ENCODE measurements at places on chromosomes 11 and 22.

- DNase-seq = no peak
Observed at GRCh38 chr11:44765026-44765595, 38.3 kb downstream of the TSPAN18 start.

DNA sequence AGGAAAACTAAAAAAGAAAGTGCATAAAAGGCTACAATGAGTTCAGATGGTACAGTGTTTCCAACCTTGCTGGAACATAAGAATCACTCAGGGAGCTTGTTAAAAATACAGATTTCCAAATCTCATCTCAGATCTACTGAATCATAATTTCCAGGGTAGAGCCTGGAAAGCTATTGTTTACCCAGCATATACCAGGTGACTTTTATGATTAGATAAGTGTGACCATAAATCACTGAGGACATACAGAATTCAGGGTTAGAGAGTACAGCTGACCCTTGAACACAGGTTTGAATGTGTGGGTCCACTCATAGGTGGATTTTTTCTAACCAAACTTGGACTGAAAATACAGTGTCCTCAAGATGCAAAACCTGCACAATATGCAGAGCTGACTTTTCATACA is 11.9 kb downstream of the SAAL1 start:
- no peak for DNase-seq

DNA sequence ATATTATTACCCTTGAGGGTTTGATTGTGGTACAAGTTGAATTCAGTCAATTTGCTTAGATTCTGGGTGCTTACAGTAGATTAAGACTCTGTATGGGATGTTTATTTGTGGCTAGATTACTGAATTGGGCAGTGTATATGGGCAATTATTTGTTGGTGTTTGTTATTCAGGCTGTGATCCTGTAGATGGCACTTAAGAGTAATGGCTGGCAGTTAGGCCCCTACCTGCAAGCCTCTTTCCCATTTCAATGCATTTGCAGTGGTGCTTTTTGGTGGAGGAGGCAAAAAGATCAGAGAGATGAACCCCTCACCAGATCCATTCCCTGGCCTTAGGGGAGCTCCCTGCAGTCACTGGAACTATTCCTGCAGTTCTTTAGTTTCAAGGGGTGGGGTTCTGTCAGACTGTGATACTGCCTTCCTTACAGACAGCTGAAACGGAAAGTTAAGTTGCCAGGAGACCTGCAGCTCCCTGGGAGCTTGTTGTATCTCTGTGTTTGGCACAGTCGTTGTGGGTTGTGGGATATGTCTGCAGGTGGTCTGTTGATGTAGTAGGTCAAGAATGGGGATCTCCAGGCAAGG is 199.5 kb downstream of the AASDHPPT start:
- DNase-seq = no peak

- DNase-seq = no peak
Observed at GRCh38 chr22:11066458-11067285, 4461.3 kb upstream of the OR11H1 start.

DNA sequence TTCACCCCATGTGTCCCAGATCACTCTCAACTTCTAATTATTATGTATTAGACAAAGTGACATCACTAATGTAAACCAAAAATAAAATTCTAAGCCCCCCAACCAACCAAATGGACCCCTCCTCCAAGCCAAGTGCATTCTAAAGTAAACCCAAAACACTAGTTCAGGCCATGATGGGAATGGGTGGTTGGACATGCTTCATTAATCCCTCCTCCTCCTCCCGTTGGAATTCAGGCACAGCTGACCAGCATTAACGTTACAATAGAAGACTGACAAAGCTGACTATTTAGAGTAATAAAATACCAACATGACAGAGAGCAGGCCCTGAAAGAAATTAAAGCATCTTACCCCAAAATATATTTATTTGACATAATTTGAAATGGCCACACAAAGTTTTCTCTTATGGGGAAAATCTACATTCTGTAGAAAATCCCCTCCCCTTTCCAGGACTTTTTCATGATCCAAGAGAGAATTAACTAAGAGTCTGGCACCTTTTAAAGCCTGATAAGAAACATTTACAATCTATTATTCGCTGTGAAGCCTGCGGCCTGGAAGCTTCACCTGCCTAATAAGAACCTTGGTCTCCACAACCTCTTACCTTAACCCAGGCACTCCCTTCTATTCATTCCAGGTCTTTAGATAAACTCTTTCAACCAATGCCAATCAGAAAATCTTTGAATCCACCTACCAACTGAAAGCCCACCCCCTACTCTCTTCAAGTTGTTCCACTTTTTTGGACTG is 948.5 kb upstream of the CCDC90B start:
- no peak for DNase-seq

GRCh38 chr11:1932105-1932480 is 12.6 kb downstream of the TNNT3 start:
- no peak for DNase-seq

DNA sequence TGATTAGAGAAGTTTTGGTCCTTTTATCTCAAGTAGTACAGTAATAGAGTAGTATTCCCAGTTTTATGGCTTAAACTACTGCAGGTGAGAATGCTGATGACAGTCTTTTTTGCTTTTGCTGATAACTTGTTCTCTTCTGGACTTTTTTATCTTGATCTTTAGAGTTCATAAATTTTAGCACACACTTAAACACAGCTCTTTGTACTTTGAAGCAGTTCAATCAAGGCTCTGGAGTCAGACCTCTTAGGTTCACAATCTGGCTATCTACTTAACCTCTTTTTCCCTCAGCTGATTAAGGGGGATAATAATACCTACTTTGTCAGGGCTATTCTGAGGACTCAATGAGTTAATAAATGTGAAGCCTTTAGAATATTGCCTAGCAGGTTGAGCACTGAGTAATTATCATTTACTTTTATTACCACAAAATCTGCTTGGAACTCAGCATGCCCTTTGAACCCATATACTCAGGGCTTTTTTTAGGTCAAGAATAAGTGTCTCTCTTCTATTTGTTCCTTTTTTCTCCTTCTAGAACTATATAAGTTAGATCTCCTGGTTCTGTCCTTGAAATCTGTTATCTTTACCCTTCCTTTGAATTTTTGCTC is 51.9 kb downstream of the CSTF3 start:
- no peak for DNase-seq

DNA sequence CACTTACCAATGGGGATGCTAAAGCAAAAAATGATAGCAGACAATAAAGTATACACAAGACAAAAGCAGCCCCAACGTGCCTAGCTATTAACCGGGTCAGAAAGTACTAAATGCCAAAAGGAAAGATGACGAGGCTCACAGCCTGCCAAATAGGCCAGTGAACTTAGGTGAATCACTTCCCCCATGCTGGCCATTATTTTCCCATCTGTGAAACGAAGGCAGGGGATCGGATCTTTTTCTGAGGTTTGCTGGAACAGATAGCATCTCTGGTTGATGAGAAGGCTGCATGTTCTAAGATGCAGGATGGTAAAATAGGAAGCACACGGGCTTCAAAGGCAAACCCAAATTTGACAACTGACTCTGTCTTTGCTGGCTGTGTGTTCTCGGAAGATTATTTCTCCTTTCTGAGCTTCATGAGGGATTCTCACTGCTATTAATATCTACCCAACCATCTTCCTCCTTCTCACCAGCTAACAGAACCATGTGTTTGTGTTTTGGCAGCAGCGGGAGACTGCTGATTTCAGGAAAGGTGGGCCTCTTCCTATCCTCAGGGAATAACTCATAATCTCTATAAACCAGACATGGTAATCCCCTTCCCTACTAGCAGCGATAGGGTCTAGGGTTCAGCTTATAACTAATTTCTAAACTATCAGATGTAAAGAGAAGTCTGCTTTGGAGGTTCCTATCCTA is 390.7 kb downstream of the LARGE1 start:
- DNase-seq = no peak

DNA sequence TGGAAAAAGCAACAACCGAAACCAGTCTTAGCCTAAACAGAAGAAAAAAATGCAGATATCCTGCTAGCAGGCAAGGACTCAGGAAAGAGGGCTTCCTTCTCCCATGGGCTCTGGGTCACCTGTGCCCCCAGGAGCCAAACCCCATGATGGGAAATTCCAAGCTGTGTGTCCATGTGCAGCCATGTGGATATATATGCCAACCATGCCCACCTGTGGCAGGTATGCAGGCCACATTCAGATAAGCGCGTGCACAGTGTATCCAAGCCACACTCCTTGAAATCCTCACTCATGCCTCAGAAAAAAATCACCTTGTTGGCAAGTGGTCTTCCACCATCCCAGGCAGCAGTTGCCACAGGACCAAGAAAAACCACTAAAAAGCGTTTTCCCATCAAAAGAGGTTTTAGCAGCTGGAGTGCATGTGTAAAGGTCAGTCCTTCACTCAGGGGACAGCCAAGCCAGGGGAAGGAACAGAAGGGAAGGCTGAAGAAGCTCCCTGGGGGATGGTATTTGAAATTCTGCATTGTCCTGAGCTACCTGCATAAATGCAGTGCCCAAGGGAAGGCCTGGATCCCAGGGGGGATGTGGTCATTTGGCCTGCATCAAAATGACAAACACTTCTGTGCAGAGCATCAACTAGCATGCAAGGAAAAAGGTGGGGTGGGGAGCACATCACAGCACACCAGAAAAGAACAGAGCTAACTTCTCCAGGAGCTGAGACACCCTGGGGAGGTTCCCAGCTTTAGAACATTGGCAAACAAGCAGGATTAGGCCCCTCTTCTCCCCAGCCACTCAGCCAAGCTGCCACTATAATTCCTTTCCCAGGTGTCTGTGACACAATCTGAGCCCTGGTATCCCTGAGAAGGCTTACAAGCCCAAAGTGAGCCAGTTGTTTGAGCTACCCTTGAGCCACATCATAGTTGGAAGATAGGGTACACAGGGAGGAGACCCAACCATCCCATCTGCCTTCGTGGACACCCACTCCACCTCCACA is 76.2 kb downstream of the GALNT18 start:
- no peak for DNase-seq

- DNase-seq = no peak
Observed at GRCh38 chr22:40813912-40814315, 5.2 kb downstream of the SLC25A17 start.

DNA sequence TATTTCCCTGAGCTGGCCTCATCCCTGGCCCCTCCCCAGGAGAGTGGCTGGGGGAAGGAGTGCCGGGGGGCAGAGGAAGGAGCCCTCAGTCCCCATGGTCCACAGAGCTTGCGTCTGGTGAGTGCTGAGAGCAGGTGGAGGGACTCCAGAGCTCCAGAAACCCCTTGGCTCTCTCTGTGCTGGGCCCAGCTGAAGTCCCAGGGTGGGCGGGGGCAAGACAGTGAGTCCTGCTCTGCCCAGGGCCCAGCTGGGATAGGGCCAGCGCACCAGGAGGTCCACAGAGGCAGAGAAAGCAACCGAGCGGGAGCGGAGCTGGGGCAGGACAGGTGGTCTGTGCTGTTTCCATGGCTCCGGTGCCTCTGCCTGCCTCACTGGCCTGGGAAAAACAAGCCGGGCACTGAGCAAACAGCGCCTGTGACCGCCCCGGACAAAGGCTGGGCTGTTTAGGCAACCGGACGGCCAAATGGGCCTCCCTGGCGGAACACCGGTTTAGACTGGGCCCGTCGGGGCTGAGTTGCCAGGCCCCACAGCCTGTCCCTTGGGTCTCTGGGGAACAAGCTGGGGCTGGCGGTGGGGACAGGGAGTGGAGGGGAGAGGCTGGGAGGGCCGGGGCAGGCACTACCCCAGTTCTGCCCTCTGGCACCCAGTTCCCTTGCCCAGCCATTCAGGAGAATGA is 34.1 kb upstream of the WNT7B start:
- no peak for DNase-seq

- DNase-seq = no peak
Observed at GRCh38 chr11:44601471-44602370, 36.3 kb downstream of the CD82 start.

- no peak for DNase-seq
Observed at GRCh38 chr11:119859684-119860083, 130.7 kb upstream of the NECTIN1 start.

DNA sequence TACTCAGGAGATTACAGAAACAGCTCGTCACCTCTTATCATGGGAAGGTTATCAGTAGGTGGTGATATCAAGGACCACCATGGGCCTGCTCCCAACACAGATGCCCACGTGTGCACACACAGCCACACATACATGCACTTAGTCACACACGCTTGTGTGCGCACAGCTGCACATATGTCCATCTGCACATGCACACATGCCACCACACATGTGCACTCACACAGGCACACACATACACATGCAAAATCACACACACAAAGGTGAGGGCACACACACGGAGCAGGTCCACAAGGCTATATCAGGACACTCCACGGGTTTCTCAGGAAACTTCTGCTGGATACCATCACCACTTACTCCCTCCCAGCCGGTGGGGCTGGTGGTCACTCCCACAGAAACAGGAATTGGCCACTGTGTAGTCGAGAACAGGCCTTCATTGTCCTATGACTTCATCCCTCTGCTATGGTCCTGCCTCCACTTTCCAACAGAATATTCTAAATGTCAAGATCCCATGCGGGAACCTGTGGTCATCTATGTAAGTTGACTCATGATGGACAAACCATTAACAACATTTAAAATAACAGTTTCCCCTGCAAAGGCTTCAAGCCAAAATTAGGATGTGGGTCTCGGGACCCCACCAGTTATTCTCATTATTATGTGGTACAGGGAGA is 2.2 kb downstream of the C11orf24 start:
- DNase-seq = no peak

DNA sequence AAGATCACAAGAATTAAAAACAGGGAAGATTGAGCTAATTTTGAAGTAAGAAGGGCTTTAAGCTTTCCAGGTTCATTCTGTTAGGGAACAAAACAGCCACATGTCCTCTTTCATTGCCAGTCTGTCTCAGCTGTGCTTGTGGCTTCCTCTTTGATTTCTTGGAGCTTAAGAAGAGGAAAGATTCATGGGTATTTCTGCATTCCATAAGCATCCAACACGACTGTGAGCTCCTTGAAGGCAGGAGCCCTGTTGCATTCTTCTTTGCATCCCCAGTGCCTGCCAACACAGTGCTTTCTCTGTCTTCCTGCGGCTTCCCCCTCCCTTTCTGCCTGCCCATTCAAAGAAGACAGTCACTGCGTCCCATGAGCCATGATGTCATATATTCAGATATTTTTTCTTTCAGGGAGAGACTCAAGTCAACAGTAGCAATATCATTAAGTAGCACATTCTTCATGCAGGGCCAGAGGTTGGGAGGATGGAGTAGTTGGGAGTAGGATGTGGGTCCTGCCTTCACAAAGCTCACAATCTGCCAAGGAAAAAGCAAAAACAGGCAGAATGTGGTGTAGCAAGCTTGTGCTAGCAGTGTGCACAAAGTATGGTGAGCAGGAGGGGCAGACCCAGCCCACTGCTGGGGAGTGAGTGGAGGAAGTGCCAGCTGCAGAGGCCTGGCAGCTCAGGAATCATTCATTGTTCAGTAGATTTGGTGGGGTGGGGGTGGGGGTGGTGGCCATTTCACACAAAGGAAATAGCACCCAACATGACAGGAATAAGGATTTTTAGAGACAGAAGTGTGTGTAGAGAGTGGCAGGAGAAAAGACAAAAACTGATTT is 162.1 kb upstream of the RASSF10 start:
- no peak for DNase-seq

- no peak for DNase-seq
Observed at GRCh38 chr11:83706566-83706965, 420.4 kb upstream of the CCDC90B start.

DNA sequence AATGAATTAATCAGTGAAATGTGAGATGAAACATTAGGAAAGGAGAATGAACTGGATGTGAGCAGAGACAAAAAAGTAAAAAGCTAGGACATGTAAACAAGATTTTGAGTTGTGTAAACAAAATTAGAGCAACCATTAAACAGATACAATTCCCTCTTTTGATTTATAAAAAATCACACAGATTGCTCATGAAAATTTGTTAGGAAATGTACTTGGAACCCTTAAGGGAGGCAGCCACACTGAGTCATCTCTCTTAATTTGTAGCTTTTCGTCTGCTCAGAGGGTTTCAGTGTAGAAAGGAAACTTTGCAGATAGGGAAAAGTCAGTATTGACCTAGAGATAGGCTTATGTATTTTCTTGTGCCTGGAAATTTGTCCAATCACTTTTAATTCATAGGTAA is 49.6 kb upstream of the ME3 start:
- no peak for DNase-seq

All from CD4-positive, alpha-beta T cell treated with Interferon alpha-2 for 1 hour (primary cell).